Hypothalamus (tissue), 51 donors: ENCODE measurements at places on chromosomes 7 and 10.

- no peak for DNase-seq
These were observed 110.5 kb downstream of the HECTD2 start for GRCh38 chr10:91520661-91521060.

GRCh38 chr7:1994931-1995330, 237.8 kb downstream of the MAD1L1 start:
- DNase-seq = no peak

- DNase-seq = peak; percentile 5
These were observed 31.7 kb downstream of the GPR22 start for GRCh38 chr7:107501593-107501992.

GRCh38 chr7:23123007-23123406, 17.4 kb downstream of the KLHL7 start:
- DNase-seq = no peak

- DNase-seq = no peak
These were observed 398.2 kb upstream of the NFE2L3 start for GRCh38 chr7:25753837-25754236.

DNA sequence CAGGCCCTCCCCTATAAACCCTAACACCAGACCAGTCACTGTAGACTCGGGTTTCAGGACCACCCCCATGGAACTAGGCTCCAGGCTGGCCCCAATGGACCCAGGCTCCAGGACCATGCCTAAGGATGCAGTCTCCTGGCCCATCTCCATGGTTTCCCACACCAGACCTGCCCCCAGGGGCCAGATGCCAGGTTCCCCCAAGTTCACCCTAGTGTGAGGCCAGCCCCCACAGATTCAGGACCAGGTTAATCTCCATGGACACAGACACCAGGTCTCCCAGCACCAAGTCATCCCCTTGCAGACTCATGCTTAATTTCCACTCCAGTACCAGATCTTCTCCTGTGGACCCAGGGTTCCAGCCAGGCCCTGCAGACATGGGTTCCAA, 103.8 kb upstream of the LANCL2 start:
- DNase-seq = no peak

GRCh38 chr7:133885213-133885612, 241.9 kb upstream of the LRGUK start:
- no peak for DNase-seq

DNA sequence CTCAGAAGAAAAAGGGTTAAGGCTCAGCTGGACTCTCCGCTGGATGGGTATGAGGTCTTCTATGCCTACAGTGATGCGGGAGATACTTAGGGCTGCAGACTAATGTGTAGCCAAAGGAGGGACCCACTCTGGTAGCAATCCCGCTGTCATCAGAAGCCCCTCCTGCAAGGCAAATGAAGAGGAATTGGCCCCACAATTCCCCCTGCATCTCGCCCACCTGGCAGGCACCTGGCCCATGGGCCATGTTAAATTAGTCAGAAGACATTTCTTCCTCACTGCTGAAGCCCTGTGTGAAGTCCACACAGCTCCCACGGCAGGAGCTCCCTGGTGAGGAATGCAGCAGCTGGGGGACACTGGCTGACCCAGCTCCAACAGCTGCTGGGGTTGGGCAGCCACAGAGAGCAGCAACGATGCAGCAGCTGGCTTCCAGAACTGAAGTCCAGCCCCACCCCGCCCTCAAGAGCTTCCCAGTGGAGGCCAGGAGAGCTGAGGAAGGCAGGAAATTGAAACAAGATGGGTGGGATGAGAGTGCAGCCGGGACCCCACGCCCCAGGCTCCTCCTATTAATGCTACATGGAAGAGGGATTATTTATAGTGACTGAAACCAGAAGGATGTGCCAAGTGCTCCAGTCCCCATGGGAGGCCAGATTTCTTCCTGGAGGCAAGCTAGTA, 5.5 kb downstream of the VSTM4 start:
- no peak for DNase-seq

- DNase-seq = no peak
These were observed 68.1 kb upstream of the GRID1 start for GRCh38 chr10:86434656-86435055.

GRCh38 chr7:32158751-32159745, 88.8 kb upstream of the PDE1C start:
- no peak for DNase-seq

- DNase-seq = no peak
These were observed 123.3 kb upstream of the INSYN2A start for GRCh38 chr10:127319691-127320090.

GRCh38 chr10:59068581-59069191, 107.8 kb upstream of the PHYHIPL start:
- DNase-seq = no peak

- DNase-seq = no peak
These were observed 303.1 kb downstream of the ADARB2 start for GRCh38 chr10:1434202-1434601.

DNA sequence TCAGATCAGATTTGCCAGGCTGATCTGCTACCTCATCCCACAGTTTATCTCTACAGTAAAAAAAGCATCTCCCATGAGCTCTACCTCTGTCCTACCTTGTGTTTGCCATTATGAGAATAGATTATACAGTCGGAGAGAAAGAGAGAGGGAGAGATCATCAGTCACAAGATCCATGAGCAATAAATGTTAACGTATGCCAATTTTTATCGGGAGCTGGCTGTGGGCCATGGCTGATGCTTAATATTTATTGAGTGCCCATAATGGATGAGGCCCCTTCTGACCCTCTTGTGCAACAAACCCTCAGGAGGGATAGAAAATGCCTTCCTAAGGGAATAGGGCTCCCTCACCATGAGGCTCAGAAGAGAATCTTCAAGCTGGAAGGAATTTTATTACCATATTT, 52.8 kb downstream of the C10orf90 start:
- no peak for DNase-seq

DNA sequence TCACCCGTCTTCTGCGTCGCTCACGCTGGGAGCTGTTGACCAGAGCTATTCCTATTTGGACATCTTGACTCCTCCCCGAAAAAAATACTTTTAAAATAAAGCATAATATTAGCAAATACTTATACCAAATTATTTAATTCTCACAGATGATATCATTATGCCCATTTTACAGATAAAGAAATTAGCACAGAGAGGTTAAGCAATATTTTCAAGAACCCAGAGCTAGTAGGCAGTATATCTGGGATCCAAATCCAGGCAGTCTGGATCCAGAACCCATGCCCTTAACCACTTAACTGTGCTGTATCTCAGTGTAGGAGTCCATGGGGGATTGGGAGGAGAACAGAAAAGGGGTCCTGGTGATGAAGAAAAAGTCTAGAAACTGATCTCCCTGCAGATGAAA, 6.1 kb downstream of the IQUB start:
- DNase-seq = no peak

GRCh38 chr10:67936416-67936815, 52.0 kb downstream of the SIRT1 start:
- no peak for DNase-seq

- DNase-seq = no peak
These were observed 3.9 kb upstream of the INA start for GRCh38 chr10:103273041-103273441.

DNA sequence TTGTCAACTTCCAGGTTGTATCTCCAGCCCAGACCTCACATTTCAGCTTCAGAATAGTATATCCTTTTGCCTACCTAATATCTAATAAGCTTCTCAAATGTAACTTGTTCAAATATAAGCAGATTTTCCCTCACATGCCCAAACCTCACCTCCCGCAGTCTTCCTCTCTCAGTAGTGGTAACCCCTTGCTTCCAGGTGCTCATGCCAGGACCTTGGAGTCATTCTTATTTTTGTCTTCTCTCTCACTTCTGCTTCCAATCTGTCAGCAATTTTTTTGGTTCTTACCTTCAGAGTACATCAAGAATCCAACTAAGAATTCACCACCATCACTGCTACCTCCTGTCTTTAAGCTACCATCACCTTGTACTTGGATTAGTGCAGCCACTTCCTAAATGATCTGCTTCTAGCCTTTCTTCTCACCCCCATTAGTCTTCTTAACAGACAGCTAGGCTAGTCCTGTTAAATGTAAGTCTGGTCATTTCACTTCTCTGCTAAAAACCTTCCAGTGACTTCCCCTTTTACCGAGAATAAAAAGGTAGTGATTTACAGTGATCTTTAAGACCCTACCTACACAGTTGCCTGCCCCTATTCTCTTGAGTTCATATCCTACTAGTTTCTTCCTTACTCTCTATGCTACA, 14.0 kb downstream of the ANKIB1 start:
- DNase-seq = no peak

DNA sequence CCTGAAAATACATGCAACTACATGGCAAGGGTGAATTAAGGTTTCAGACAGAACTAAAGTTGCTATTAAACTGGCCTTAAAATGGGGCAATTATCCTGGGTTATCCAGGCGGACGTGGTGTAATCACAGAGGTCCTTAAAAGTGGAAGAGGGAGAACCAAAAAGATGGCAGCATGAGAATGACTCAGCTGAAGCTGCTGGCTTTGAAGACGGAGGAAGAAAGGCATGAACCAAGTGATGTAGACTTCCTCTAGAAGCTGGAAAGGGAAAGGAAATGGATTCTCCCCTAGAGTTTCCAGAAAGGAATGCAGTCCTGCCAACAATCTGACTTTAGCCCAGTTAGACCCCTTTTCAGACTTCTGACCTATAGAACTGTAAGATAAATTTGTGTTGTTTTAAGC, 27.0 kb upstream of the UBN2 start:
- DNase-seq = no peak

DNA sequence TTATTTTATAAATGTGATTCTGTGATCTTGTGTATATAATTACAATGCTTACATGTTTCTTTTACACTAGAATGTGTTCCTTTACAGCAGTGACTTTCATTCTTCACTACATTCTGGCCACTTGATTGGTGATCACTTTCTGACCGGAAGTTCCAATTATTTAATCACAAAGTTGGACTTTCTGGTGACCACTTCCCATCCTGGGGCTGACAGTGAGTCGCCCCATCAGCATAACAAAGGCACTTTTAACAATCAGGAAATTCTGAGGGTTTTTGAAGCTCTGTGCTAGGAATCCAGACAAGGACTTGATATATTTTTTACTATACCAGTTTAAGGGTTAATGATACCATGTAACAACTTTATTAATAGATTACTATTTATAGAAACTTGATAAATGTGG, 282.3 kb upstream of the KAT6B start:
- no peak for DNase-seq

DNA sequence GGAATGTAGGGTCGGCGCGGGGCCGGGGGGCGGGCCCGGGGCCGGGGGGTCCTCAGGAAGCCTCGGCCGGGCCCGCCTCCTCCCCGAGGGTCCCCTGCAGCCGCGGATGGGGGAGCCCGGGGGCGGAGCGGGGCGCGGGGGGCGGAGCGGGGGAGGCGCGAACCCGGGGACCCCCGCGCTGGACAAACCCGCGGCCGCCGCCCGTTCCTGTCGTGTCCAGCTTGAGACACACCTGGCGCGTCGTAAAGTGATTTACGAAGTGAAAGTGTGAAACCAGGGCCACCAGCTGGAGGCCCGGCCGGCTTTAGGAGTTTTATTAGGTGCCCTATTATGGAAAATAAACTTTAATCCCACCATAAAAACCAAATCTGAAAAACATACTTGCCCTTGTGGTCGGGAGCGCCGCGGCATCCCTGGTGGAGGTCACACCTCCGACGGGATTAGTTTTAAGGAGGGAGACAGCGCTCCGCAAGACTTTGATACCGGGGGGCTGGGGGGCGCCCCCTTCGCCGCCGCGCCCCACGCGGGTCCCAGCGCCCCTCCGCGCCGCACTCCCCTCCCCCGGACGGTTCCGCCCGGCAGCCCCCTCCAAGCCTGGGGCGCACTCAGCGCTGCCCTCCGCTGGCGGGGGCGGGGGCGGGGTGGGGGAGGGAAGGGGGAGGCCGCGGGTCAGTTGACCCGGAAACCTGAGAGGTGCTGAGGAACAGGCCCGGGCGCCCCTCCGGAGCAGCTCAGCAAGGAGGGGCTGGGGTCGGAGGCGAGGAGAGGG, 10.3 kb downstream of the MNX1 start:
- DNase-seq = no peak

GRCh38 chr7:111320133-111320532, 229.2 kb downstream of the LRRN3 start:
- no peak for DNase-seq

GRCh38 chr10:97718659-97719142, 5.2 kb downstream of the MARVELD1 start:
- peak; percentile 16 for DNase-seq

- DNase-seq = no peak
These were observed 88.5 kb downstream of the LHFPL3 start for GRCh38 chr7:104416866-104417393.

DNA sequence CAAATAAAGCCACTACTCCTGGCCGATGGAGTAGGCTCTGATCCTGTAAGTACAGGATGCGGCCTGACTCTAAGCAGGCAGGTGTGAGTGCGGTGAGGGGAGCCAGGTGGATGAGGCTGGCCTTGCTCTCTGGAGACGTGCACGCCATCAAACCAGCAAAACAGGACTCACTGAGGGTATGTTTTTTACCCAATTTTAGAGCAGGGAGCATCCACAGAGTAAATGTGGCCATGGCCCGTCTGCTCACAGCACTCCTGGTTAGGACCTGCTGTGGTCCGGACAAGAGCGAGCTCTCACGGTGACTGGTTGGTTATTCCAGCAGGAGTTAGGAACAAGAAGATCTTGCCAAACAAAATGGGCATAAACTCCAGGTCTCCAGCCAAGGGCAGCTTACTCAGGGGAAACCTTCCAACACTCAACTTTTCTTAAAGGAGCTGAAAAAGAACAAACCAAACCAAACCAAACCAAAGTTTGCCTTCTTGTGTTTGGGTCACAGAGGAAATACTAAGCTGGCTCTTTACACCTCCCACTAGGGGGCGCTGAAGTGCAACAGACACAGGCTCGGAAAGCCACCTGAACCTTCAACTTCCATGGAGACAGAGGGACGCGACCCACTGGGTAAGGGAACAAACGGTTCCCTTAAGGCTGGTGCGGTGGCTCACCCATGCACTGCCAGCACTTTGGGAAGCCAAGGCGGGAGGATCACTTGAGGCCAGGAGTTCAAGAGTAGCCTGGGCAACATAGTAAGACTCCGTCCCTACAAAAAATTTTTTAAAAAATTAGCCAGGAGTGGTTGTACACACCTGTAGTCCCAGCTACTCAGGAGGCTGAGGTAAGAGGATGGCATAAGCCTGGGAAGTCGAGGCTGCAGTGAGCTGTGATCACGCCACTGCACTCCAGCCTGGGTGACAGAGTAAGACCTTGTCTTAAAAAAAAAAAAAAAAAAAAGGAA, 122.4 kb downstream of the CLEC2L start:
- DNase-seq = peak; percentile 67

DNA sequence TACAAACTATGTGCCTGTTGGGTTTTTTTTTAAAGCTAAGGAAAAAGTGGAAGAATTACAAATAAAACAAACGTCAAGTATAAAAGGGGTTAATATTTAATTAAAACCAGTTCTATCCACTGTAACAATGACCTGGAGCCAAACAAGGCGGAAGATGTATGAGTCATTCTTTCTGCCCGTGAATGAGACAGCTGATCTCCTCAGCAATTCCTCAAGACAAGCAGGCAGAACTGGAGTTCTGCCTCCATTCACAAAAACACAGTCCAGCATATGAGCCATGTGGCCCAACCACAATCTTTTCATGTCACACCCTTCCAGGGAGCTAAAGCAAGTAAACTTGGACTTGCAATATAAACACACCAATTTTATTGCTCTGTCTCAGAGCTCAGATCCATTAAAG, 8.4 kb downstream of the ETV1 start:
- no peak for DNase-seq

GRCh38 chr7:120856621-120857352, 1.2 kb downstream of the TSPAN12 start:
- peak; percentile 12 for DNase-seq
